ENCODE measurements at places on chromosomes 2 and 18.
A peak's percentile ranks its signal among the peaks of the same experiment; 100 is the strongest.

DNA sequence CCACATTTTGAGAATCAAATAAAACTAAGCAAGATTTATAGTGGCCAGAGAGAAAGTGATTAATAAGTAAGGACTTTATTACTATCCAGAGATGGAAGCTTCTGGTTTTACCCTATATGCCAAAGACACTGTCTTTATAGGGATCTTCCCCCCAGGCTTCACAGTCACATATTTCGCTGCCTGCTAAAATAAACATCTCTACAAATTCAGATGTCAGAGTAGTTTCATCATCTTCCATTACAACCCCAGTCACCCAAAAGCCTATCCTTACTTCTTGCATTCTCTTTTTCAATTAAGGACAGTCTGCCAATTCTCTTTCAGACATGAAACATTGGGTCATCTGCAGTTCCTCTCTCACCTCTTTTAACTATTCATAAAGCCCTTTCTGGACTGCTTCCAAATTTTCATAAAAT lies 28.3 kb downstream of the CREB1 start:
- no peak for DNase-seq

DNA sequence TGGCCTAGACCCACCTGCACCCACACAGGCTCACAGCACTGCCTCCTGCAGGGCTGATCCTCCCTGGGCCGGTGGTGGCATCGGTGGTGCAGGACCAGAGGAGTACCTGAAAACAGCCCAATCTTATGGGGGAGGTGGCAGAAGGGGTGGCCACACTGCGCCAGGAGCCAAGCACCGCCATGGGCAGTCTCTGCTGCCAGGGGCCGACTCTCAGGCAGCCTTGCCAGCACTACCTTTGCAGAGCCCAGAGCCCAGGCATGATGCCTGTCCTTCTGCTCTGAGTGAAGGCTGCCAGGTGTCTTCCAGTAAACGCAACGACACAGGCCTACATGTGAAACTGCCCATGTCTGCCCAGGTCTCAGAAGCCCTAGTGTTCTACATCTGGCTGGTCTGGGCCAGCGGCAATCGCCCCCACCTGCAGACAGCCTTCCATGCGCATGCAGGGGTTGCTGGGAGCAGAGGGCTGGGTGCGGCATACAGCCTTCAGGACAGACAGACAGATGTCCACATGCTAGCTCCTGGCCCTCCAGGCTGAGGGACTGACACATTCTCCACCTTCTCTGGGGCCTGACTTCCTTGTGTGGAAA lies 6.8 kb downstream of the HS6ST1 start:
- DNase-seq = no peak

- no peak for DNase-seq
Observed at GRCh38 chr2:190853531-190854383, 26.9 kb upstream of the GLS start.

DNA sequence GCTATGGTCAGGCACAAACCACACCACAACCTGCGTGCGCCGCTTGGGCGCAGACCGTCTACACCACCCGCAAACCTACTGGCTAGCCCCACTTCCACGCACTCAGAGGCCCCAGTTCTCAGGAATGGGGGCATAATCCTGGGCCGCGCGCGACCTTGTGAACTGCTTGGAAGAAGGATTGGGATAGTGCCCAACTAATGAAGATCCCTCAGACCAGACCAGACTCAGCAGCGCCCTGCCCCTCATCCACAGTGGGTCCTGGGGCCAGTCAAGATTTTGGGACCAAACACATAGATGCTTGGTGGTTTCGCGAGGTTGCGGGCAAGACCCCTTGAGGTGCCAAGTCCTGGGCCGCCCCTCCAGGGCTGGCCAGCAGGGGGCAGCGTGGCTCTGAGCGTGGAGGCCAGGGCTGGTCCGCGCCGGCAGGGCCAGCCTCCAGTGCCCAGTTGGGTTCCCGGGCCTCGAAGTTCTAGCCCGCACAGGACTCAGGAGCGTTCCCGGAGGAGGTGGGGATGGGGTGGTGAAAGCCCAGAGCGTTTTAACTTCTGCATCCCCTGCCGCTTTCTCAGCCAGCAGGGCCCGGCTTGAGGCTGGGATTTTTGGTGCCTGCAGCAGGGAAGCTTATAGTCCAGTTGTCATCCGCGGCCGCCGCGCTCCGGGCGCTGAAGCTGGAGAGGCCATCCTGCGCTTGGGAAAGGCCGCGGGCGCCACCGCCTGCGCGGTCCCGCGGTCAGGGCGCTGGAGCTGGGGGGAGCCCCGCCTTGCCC lies 8.3 kb downstream of the OSR1 start:
- DNase-seq = peak; percentile 37

GRCh38 chr2:201660293-201660895 lies 17.1 kb upstream of the TMEM237 start:
- DNase-seq = no peak

DNA sequence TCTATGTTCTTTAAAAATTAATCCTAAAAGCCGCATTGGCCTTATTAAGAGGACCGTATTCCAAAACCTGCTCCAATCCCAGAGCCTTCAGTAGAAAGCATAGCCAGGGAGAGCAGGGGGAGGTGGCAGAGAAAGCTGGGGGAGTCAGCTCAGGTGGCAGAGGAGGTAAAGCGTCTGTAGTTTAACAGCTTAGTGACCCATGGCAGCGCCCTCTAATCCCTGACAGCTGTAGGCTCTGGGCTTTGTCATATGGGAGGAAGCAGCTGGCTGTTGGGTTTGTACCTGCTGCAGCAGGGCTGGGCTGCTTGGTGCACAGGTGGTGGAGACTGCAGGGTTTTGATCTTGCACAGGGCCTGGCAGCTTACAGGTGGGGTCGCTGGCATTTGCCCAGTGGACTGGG lies 50.6 kb downstream of the THNSL2 start:
- DNase-seq = no peak

DNA sequence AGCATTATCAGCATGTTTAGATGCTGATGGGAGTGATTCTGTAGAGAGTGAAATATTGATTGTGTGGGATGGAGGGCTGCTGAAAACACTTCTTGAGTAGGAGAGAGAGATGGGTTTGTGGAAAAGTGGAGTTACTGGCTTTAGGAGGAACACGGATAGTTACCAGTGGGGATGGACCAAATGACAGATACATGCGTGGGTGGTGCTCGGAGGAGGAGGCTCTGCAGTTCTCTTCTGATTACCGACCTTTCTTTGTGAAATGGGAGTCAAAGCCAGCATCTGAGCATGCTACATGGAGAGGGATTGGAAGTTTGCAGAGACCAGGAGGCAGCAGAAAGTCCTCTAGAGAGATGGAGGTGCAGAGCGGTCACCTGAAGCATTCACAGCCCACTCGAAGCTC lies 26.3 kb downstream of the RNF144A start:
- DNase-seq = no peak

Data from effector memory CD8-positive, alpha-beta T cell (primary cell).